Kidney tubule cell (primary cell): ENCODE measurements at places on chromosomes 12 and 14.

- no peak for DNase-seq
Measured at GRCh38 chr14:100429537-100429936, 106.4 kb downstream of the SLC25A47 start.

GRCh38 chr14:61953602-61954001, 191.4 kb downstream of the SNAPC1 start:
- DNase-seq: peak; percentile 20

- no peak for DNase-seq
Measured at GRCh38 chr14:106657460-106657859, 1131.1 kb downstream of the TMEM121 start.

DNA sequence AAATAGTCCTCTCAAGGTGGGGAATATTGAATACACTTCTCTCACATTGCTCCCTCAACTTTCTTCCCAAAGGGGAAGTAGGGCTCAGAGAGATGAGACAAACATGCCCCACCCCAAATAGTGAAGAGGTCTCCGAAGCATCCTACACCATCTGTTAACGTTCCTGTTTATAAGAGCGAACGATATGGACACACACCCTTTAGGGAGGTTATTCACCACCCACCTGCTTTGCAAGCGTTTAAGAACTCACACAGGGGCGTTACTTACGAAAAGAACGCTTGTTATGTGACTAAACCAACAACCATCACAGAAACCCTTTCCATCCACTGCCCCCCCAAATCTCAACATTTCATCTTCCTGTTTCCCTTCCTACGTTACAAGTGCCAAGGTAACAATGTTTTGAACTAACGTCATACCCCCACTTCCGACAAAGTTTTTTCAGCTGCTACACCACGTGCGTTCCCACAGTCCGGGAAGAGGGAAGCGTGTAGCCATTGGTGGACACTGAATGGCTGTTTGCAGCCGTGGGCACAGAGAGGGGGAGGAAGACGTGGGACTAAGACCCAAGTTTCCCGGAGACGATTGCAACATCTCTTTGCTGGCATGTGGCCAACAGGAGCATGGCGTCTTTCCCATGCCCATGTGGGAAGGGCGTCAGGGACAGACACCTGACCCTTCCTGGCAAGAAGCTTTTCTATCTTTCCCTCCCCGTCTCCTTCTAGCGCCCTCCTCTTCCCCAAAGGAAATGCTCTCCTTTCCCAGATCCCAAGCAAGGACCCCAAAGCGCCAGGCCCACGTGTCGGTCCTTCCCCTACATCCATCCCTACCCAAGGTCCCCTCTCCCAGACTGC, 1.2 kb downstream of the YBX3 start:
- peak; percentile 96 for DNase-seq

GRCh38 chr14:92471919-92472318, 41.7 kb upstream of the RIN3 start:
- peak; percentile 90 for DNase-seq

DNA sequence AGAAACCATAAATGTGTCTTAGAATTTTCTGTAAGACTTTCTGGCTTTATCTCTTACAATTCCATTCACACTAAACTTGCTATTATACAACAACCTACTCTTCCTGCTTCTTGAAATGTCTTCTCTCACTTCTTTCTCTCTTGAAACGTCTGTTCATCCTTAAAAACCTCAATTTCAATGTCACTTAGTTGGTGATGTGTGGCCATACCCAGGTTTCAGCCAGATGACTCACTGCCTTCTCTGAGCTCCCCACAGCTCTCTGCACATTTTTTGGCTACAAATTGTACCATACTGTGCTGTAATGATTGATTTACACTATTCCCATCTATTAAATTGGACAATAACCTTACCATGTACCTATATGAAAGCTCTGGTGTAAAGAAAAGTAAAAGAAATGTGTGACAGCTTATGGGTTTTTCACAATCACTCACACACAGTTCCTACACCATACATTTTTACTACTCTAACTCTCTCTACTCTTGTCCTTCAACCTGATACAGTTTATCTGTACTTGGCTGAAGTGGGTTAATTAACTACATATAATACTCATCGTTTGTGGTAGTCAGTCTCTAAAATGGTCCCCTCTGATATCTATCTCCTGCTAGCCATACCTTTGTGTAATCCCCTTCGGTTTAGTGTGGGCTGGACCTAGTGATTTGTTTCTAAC, 222.1 kb downstream of the NELL2 start:
- DNase-seq: no peak

GRCh38 chr12:70402597-70402996, 36.5 kb downstream of the KCNMB4 start:
- DNase-seq: no peak

DNA sequence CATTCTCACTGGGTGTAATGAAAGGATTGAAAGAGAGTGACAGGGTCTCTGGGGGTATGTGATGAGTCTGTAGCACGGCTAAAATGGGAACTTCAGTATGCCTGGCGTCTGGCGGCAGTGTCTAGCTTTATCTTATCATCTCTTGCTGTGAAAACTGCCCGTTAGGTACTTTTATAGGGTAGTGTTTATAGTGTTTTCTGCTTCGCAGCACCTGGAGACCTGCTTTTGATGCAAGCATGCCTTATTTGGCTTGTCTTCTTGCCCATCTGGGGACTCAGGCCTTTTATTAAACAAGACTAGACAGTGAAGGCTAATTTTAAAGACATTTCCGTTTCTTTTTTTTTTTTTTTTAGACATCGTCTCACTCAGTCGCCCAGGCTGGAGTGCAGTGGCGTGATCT, 36.3 kb upstream of the ALDH2 start:
- no peak for DNase-seq

DNA sequence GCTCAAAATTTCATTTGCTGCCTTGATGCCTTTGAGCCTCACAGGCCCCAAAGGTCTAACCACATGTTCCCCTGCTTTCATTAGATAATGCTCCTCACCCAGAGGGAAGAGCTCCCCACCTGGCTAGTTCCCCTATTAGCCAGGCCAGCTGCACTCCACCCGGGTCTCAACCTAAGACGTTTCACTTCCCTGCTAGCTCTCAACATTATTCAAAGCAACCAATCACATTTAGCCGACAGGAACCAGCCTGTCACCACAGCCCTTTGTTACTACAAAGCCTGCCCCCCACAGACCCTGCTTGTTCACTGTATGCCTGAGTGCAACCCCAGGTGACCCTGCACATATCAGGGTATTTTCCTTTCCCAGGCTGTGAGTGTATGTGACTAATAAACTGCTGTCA, 78.6 kb downstream of the SLC15A5 start:
- no peak for DNase-seq

GRCh38 chr14:56630707-56631106, 51.1 kb downstream of the TMEM260 start:
- no peak for DNase-seq

- peak; percentile 83 for DNase-seq
Measured at GRCh38 chr12:62846491-62846890, 88.5 kb downstream of the PPM1H start.

GRCh38 chr12:92402415-92402814, 256.8 kb upstream of the BTG1 start:
- DNase-seq: no peak

DNA sequence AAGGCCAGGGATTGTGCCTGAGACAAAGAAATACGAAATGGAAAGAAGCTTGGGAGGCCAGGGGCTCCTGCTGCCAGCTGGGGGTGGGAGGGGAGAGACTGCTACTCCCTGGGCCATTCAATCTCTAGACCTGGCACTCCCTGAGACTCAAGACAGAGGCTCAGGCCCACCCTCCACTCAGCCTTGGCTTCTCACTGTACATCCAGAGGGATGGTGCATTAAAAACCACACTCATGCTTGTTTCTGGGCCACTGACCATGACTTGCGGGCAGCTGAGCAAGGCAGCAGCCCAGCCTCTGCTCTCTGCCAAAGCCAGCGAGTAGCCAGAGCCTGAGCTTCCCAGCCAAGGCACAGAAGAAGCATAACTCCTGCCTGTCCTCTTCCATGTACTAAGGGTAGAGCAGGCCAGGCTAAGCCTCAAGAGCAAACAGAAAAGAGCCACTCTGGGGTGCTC, 41.5 kb downstream of the PITPNM2 start:
- peak; percentile 28 for DNase-seq

- no peak for DNase-seq
Measured at GRCh38 chr14:51684760-51685159, 33.0 kb downstream of the FRMD6 start.

- DNase-seq: no peak
Measured at GRCh38 chr12:94218233-94218632, 69.9 kb downstream of the PLXNC1 start.

GRCh38 chr12:211142-211465, 2.9 kb downstream of the SLC6A12 start:
- peak; percentile 23 for DNase-seq

GRCh38 chr12:67697967-67698366, 49.4 kb downstream of the DYRK2 start:
- DNase-seq: no peak
